ENCODE measurements at places on chromosomes 3 and 15.

GRCh38 chr3:13654330-13655060, 105.6 kb downstream of the FBLN2 start:
- DNase-seq, result no peak

- DNase-seq, result no peak
Observed at GRCh38 chr3:50185230-50185629, 6.2 kb upstream of the GNAT1 start.

DNA sequence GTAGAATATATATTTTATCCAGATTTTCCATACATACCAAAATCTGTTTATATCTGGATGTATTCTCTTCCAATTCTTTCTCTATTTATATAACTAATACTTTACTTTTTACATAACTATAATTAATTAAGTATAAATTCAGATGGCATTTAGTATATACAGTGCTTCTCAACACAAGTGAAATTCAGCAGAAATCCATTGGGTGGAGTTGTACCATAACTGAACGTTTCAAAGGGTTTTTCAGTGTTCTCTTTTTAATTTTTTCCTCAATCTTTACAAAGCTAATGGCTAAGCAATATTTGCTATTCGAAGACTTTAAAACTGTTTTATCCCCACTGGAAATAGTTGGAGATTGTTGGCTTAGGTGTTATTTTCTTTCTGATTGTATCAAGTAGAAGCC, 13.9 kb upstream of the ZBBX start:
- no peak for DNase-seq

DNA sequence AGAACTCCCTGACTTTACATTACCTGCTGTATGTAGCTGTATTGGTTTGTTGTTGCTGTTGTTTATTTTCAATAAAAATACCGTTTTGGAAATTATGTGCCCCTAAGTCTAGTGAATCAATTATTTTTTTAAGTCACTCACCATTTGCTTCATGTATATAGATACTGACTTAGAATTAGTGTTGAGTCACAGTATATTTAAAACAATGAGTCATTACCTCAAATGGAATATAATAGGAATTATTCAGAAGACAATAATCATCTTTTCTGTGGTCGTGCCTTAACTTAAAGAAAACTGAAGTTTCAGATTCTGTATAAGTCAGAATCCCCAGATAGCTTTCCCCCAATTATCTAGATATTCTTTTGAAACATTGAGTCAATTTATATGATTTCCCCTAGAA, 21.0 kb upstream of the ALDH1A2 start:
- DNase-seq, result no peak

GRCh38 chr3:46715507-46716175, 2.0 kb downstream of the PRSS50 start:
- no peak for DNase-seq

- DNase-seq, result no peak
Observed at GRCh38 chr15:83422541-83422940, 24.6 kb upstream of the SH3GL3 start.

- no peak for DNase-seq
Observed at GRCh38 chr15:66075947-66076346, 177.6 kb downstream of the MEGF11 start.

GRCh38 chr3:33114622-33115023, 809 bp downstream of the CRTAP start:
- no peak for DNase-seq

GRCh38 chr15:91863621-91864255, 10.2 kb downstream of the SLCO3A1 start:
- DNase-seq, result no peak

GRCh38 chr3:50516440-50516871, 13.0 kb upstream of the CACNA2D2 start:
- no peak for DNase-seq

- no peak for DNase-seq
Observed at GRCh38 chr15:72189250-72189902, 8.2 kb downstream of the GRAMD2A start.

DNA sequence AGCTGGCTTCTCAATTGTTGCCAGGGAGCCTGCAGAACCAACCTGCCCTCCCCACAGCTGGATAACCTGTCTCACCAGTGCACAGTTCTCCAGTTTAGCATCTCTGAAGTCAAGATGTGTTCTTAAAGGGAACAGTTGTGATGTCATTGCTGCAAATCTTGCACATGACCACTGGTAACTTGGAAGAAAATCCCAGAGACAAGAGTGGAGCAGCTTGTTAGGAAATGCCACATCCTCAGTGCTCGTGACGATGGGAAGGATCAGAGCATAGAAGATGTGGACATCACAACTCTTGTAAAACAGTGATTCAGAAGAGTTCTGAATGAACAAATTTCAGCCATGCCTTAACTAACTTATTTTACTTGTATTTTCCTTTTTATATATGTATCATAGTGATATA, 36.1 kb upstream of the LIMD1 start:
- no peak for DNase-seq

DNA sequence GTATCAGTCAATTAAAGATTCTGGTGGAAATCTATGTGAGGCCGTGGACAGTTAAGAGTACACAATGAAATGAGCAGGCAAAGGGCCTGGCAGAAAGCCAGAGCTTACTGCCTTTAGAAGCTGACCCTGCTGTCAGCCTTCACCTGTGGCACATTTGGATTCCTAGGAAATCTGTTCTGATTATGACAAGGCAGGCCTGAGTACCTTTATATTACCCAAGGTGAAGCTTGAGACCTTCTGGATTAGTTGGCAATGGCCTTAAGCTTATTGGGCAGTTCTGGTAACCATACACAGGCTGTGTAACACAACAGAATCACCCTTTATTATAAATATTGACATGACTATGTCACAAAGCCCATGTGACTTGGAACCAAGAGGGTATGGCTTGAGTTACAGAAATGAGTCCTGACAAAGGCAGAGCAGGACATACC, 43.2 kb downstream of the NBEAL2 start:
- DNase-seq, result no peak

DNA sequence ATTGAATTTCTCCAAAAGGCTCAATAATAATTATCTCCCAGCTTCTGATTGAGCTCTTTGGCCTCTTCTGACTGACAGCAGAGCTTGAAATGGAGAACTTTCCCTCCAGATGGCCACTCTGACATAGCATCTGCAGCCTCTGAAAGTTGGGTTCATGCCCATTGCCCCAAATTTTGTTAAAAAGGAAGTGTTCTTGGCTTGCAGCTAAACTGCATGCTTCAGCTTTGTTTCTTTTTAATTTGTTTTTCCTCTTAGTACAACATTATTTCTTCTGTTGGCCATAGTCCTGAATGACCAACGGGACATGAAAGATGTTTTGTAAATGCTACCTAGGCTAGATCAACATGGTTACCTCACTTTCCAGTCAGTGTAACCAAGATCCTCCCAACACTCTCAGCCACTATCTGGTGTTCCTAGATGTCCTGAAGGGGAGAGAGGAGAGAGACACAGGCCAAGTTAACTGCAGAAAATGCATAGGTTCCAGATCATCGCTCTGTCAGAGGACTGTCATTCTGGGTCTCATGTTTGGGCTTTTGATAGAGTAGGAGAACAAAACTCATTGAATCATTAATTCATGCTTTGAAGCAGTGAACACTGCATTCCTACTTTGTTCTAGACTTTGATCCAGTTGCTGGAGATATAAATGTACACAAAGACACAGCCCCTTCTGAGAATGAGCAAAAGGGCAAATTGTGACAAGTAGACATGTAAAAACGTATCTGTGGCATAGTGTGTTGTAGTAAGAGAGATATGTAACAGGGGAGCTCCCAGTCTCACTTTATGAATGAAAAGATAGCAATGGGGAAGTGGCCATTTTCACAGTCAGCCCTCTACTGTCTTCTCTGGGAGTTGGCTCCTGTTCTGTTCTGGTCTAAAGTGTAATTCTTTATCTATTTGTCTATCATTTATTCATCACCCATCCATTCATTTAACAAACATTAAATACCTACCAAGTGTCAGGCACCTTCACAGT, 156.2 kb downstream of the ZNF621 start:
- no peak for DNase-seq

DNA sequence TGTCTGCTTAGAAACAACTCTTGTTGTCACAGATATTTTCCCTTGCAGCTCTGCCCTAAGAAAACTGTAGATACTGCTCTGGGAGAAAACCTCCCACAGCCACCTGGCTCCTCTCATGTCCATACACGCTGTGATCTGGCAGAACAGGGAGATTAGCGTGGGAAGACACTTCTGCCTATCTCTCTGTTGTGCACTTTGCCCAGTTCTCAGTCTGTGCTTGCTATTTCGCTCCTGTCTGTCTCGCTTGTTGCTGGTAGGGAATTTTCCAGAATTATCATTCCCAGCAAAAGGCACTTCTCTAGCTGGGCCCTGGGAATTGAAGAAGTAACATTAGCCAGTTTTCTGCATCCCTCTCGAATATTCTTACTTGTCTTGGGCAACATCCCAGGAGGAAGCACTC, 8.1 kb upstream of the GATM start:
- no peak for DNase-seq

- no peak for DNase-seq
Observed at GRCh38 chr15:87764461-87765240, 491.9 kb downstream of the NTRK3 start.

GRCh38 chr3:168273917-168274316, 178.2 kb upstream of the GOLIM4 start:
- DNase-seq, result no peak
